ENCODE measurements at places on chromosomes 7 and 10.

DNA sequence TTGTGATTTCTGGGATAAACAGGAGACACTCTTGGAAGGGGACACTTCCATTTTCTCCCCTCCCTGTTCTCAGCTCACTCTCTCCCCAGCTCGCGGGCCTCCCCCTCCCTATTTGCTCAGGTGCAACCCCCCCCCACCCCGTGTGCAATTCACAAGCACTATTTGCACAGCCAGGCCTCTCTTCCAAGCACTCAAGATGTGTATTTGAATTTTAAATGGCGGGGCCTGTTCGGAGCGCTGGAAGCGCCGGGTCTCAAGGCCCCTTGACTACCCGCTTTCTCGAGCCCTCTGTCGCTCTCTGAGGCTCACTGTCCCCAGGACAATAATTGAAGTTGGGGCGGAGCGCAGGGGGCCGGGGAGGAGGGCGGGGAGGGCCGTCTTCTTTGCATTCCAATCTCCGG lies 7.8 kb downstream of the SHH start:
- DNase-seq, result no peak

- peak; percentile 67 for DNase-seq
These were observed 508.5 kb downstream of the DNAJB6 start for GRCh38 chr7:157845203-157845835.

GRCh38 chr10:133372507-133372906 lies 647 bp downstream of the ECHS1 start:
- DNase-seq, result no peak

DNA sequence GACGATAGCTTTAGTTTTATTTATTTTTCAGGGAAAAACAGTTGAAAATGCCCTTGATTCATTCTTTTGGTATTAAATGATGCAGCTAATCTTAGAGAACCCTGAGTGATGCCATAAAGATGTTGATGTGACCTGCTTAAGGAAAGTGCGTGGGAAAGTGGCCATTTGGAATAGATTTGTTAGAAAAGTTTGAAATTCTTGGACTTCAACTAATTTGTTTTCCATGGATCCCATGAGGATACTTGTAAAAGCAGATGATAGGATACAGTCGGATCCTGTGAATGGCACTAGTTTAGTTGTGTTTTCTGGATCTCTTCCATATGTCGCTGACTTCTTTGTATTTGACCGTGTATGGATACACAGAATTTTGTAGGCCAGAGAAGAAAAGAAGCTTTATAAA lies 69.0 kb downstream of the SEPTIN7 start:
- no peak for DNase-seq

GRCh38 chr10:3151889-3152565 lies 20.6 kb downstream of the PITRM1 start:
- peak; percentile 50 for DNase-seq

DNA sequence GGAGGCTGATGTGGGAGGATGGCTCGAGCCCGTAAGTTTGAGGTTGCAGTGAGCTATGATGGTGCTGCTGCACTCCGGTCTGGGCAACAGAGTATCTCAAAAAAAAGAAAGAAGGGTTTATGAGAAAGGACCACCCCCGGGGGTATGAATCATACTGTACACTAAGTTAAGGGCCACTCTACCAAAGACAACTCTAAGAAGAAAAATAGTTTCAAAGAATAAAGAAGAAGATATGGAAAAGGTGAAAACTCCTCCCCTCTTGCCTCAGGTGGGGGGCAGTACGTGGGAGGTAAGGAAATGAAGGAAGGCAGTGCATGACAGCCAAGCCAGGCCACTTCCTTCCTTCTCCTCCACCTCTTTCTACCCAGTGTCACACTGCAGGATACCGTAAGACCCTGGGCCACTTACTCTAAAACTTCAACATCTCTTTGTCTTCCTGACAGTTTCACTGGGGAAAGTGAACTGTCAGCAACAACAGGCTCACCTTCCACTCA lies 61.3 kb downstream of the PIP4K2A start:
- DNase-seq, result no peak

DNA sequence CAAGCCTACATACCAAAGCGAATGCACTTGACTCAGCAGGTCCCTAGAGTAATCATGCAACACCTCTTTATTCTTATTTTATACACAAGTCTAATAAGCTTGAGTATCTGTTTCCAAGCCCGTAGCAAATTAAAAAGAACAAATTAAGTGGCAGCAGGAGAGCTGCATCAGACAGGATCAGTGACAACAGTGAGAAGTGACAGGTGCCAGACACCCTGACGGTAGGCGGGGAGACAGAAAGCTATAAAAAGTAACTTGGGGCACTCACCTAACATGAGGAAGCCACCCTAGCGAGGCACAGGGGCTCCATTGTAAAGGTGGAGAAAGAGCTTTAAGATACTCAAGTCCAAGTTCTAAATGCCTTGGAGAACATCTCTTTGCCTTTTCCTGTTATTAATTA lies 174.2 kb downstream of the PLXNA4 start:
- DNase-seq, result no peak

GRCh38 chr7:154953006-154953684 lies 49.8 kb downstream of the PAXIP1 start:
- DNase-seq, result peak; percentile 49

DNA sequence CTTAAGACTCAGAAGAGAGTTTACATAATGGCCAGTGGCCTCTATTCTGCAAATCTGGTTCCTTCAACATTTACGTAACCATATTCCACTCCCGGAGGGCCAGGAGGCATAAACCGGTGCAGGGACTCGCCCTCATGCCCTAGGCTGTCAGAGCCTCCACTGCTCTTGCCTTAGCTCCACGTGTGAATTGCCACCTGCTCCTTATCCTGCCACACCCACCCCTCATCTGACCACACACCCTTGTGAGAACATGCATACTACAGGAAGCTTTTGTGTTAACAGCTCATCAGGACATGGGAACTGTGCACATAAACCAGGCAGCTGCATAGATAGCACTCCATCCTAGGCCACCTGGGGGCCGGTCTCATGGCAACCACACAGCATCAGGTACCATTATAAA lies 146.7 kb upstream of the PFKP start:
- DNase-seq, result no peak

DNA sequence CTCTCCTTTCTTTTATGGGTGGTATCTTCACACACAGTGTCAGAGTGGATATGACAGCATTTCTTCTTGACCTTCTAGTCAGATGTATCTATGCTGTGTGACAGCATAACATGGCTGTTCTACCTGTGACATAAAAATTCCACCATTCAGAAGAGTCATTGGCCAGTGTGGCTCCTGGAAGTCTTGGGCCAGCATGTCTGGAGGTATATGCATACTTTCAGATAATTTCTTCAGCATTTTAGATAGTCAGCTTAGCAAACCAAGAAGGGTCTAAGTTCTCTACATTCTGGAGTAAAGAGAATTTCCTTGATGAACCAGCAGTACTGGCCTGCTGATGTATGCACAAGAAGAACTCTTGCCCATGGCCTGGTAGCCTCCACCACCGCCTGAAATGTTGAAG lies 179.3 kb downstream of the BMPER start:
- no peak for DNase-seq

DNA sequence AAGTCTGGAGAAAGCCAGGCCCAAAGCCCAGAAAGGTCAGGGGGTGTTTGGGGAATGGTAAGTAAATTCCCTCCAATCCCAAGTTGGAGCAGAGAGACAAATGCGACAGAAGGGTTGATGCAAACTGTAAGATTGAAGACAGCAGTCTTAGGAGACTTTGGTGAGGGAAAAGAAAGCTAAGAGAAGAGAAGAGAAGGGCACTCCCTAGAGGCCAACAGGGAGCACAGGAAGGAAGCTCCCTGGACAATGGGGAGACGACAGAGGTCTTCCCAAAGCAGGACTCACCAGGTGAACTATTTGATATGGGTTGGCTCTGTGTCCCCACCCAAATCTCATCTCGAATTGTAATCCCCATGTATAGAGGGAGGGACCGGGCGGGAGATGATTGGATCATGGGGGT lies 151.5 kb downstream of the KIF20B start:
- no peak for DNase-seq

GRCh38 chr7:7702826-7703225 lies 15.6 kb downstream of the RPA3 start:
- no peak for DNase-seq

DNA sequence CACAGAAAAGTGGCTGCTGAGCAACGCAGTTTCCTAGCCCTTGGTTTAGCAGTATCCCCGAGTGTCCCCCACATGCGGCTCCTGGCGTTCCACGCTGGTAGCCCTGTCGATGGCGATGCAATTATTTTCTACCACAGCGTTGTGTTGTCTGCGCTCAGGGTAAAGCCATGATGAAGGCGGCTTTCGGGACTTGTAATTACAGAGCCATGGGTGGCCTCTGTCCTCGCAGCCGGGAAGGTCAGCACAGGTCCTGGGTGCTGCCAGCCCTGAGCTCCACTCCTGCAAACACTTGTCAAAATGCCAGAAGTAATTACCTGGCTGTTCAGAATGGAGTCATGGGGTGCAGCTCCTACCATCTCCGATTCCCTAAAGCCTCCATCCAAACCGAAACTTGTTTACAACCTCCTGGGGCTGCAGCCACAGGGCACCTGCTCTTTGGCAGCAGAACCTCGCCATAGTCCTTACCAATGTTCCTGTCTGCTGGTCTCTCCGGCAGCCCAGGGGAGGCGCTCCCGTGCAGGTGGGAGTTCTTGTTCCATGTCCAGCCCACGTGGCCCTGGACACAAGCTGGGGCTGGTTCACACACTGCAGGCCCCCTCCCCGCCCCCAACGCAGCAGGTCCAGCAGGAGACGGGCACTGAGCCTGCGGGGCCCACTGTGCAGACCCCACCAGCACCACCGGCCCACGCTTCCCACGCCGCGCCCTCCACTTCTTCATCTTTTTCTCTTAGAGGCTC lies 512.6 kb downstream of the PTPRN2 start:
- DNase-seq, result no peak

DNA sequence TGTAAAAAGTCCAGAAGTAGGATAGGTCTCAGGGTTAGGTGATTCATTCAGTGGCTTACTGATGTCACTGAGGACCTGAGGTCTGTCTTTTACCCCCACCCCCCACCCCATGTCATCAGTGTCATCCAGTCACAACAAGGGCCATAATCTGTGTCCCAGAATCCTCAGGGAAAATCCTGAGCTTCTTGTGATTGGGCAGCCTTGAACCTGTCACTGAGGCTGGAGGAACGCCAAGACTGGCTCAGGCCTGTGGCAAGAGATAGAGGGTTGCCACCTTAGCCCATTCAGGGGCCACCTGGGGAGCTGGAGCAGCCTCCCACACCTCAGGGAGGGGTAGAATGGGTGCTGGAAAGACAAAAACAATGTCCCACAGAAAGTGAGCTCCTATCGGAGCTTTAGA lies 29.7 kb downstream of the NUB1 start:
- no peak for DNase-seq

GRCh38 chr7:47506382-47507339 lies 75.2 kb downstream of the TNS3 start:
- DNase-seq, result no peak

GRCh38 chr7:135169141-135169963 lies 1.2 kb downstream of the CYREN start:
- DNase-seq, result peak; percentile 32

DNA sequence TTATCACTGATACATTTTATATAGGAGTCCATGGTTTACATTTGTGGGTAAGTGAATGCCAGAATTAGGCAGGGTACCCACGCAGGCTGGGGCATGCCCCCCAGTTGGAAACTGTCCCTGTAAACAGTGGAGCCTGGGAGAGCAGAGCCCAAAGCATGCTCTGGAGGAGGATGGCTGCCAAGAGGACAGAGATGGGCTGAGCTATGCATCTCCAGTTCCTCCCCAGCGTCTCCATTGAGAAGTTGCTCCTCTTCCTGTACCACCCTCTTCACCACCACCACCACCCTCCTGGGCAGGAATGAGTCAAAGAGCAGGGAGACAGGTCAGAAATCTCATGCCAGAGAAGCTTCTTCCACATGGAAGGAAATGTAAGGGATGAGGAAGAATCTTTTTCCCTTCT lies 67.7 kb upstream of the KMT2E start:
- no peak for DNase-seq

DNA sequence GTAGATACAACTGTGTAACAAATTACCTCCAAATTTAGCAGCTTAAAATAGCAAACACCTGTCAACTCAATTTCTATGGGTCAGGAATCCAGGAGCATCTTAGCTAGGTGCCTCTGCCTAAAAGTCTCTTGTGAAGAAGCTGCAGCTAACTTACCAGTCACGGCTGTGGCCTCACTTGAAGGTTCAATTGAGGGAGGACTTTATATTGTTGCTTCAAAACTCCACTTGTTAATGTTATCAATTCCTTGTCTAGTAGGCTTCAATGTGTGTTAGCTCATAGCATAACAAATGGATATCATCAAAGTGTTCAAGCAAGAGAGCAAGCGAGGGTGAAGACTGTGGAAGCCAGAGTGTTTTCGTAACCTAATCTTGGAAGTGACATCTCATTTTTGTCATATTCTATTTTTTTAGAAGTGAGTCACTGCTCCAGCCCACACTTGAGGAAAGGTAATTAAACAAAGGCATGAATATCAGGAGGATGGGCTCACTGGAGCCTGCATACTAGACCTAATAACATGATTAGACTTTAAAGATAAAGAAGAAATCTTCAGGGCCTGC lies 172.9 kb downstream of the SPAG6 start:
- DNase-seq, result no peak

GRCh38 chr7:117869374-117869773 lies 3.9 kb downstream of the CTTNBP2 start:
- DNase-seq, result no peak

DNA sequence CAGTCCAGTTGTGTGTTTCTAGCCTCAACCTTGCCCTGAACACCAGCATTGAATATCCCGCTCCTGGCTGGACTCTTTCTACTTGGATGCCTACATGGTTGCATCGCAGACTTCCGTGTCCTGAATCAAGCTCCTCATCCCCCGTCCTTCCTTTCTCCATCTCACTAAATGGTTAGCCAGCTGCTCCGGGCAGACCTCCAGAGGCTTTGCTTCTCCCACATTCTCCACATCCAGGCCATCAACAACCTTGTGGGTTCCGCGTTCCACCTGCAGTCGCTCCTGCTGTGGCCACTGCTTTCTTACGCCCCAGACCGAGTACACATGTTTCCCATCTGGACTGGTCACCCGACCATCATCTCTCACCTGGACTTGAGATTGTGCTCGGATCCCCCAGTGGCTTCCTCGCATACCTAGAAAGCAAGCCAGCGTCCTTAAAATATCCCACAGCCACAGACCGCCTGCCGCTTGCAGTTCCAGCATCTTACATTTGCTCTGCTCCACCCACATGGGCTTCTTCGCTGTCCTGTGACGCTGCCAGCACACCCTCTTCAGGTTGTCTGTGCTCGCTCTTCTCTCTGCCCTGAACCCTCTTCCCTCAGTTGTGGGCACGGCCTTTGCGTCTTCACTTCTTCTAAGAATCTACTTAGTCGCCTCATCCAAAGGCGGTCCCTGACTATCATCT lies 25.9 kb downstream of the CELF2 start:
- no peak for DNase-seq

DNA sequence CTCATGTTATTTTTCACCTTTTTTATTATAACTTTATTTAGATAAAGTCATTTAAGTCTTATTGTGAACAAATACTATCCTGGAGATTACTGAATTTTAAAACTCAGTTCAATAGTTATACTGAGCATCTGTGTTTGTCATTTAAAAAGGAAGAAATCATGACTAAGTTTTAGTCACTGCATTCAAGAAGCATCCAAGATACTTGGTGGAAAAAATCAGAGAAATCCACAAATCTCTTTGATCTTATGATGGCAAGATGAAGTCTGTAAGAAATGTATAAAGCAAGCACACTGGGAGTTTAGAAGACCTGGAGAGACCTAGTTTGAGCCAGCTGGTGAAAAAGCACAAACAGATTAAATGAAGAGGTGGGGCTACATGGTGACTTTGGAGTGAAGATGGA lies 529.8 kb upstream of the IGFBP3 start:
- no peak for DNase-seq

- no peak for DNase-seq
These were observed 165.4 kb downstream of the GLI3 start for GRCh38 chr7:42071372-42072261.

GRCh38 chr7:88363249-88363648 lies 56.6 kb upstream of the STEAP4 start:
- DNase-seq, result no peak
